ENCODE measurements at places on chromosomes 4 and X.

DNA sequence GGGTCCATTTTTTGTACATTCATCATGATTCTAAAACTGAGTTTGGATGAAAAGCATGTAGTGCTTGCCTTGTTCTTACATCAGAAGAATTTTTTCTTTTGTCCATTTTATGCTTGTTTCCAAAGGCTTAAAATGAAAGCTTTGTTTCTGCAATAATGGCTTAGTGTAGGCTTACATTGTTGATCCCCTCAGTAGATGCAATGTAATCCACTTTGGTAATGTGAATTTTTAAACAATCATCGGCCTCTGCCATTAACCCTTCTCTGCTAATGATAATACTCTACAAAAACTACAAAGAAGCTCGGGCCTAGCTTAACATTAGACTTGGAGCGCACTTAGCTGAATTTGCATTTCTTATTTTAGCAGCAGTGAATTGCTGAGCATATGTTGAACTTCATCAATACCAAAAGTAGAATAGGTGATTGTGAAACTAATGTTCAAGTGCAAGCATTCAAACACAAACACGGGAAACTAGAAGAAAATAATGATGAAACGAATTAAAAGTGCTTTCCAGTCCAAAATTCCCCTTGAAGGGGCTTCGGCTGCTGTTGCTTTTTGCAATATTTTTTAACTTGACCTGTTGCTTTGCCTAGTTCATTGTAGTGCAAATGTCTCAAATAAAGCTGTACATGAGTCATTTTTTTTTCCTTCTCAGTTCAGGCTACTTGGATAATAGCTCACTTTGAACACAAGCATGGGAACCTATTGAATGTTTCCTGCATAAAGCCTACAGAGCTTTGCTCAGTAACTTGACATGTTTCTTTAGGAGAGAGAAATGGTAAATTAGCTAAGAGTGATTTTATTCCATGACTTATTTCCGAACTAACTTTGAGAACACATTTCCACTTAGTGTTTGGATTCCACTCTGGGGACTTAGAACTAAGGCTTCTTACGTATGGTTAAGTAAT lies 66.5 kb downstream of the SLIT2 start:
- DNase-seq: no peak

GRCh38 chrX:154378059-154378798 lies 866 bp upstream of the EMD start:
- DNase-seq: peak; percentile 32

GRCh38 chr4:158484173-158484885 lies 37.4 kb upstream of the RXFP1 start:
- no peak for DNase-seq

GRCh38 chrX:130118441-130119311 lies 8.4 kb upstream of the ELF4 start:
- DNase-seq: peak; percentile 33

DNA sequence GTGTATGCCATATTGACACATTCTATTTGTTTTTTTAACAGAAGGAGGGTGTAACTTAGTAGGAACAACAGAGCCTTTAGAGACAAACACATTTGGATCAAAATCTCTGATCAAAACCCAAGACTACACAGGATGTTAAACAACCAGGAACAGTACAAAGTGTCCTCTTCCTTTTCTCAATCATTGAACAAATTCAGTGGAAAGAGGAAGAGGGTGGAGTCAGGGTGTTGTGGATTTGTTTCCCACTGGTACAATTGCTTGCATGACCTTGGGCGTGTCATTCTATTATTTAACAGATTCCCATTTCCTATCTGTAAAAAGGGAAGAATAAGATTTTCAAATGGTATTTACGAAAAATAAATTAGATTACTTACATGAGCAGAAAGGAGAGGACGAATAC lies 1162.8 kb upstream of the PRKX start:
- DNase-seq: no peak

- DNase-seq: no peak
Observed at GRCh38 chr4:118823471-118823870, 12.5 kb downstream of the SEC24D start.

DNA sequence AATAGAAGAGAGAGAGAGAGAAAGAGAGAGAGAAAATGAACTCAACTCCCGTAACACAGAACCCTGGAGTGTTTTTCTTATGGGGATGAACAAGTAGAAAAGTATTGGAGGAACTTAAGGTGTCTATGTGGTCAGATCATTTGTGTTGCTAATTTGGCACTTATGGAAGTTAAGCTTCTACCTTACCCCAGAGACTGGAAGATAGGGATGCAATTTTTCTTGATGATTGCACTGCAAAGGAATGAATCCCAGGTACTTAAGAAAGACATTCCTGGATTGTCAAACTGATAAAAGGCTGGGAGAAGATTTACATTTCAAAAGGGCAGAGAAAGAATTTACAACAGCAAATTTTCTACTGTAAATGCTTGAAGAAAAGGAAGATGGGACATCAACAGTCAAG lies 57.2 kb downstream of the MAP9 start:
- no peak for DNase-seq

GRCh38 chr4:57689693-57690205 lies 579.6 kb upstream of the IGFBP7 start:
- no peak for DNase-seq

DNA sequence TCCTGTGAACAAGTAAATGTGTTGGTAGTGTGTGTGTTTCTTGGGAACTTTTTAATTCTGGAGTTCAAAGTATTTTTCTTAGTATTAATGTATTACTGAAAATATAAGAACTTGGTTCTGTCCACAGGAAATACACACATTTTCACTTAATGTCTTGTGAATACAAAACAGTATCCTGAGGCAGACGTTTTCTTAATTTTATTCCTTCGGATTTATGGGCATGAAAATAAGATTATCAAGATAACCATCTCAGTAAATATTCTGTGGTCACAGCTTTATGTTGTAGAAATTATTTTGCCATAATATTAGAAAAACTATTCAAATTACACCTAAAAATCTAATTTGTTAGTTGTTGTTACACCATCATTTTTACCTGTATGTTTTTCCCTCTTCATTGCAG lies 29.8 kb downstream of the NFKB1 start:
- no peak for DNase-seq

- no peak for DNase-seq
Observed at GRCh38 chrX:14354521-14354920, 174.8 kb upstream of the GLRA2 start.

DNA sequence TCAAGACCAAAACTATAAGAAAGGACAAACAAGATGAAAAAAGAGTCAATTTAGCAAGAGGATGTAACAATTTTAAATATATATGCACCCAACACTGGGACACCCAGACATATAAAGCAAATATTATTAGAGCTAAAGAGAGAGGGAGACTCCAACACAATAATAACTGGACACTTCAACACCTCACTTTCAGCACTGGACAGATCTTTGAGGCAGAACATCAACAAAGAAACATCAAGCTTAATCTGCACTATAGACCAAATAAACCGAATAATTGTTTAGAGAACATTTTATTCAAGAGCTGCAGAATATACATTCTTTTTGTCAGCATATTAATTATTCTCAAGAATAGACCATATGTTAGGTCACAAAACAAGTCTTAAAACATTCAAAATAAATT lies 109.7 kb upstream of the TET2 start:
- no peak for DNase-seq

DNA sequence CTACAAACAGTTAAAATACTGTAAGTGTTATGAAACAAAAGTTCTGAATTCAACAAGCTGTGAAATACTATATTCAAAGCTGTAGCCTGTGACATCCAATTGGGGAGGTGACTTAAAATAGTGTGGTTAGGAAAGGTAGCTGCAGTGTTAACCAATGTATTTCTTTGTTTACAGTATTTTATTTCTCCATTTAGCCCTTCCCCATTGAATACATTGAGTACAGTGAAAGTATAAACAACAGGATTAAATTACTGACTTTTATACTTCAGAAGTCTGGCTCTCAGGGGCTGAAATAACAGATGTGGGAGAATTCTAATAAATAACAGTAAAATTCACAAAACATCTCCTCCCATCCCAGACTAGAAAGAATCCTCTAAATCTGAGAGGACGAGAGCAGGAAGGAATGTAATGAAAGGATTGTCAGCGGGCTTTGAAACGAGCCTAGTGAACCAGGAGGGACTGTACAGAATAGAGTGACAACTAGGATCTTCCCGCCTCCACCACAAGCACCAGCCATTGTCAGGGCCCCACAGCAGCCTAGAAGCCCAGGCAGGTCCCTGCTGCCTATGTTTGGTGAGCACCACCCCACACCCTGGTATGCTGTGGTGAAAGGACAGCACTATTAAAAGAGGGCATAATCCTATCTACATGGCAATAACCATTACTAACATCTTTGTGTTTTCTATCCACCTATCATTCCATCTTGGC lies 73.7 kb downstream of the SPCS3 start:
- DNase-seq: no peak

Measured in CD4-positive, alpha-beta T cell treated with Interleukin-15 for 4 hours (primary cell).